ENCODE measurements at places on chromosomes 6 and 20.

DNA sequence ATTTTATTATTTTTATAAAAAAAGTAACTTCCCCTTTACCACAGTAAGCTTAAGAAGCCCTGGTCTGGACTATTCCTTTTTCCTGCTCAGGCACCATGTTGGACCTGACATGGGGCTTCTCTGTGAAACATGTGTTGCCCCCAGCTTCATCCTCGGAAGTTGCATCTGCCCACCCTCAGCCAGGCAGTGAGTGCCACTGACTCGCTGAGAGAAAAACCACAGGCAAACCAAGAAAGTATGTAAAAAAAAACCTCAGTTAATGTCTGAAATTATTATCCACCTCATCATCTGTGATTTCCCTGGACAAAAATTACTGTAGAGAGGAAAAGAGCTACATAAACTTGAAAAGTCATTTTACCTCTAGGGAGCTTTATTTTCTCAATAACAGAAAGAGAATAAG lies 109.9 kb upstream of the MCHR2 start:
- DNase-seq, result no peak

GRCh38 chr6:56849896-56850295 lies 105.0 kb upstream of the BEND6 start:
- no peak for DNase-seq

DNA sequence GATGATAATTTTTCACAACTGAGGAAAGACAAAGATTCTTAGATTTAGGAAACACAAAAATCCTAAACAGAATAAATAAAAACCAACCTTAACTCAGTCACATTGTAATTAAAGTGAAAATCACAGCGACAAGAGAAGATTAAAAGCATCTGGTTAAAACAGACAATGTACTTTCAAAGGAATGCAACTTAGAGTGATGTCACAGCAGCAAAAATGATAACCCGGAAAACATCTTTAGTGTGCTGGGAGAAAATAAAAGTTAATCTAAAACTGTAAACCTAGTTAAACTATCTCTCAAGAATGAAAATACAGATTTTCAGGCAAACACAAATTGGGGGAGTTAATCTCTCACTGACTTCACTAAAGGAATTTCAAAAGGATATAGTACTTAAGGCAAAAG lies 76.8 kb upstream of the OGFRL1 start:
- DNase-seq, result no peak

- DNase-seq, result no peak
Observed at GRCh38 chr6:101516578-101516977, 123.1 kb downstream of the GRIK2 start.

- no peak for DNase-seq
Observed at GRCh38 chr6:87196275-87196842, 41.0 kb downstream of the ZNF292 start.

DNA sequence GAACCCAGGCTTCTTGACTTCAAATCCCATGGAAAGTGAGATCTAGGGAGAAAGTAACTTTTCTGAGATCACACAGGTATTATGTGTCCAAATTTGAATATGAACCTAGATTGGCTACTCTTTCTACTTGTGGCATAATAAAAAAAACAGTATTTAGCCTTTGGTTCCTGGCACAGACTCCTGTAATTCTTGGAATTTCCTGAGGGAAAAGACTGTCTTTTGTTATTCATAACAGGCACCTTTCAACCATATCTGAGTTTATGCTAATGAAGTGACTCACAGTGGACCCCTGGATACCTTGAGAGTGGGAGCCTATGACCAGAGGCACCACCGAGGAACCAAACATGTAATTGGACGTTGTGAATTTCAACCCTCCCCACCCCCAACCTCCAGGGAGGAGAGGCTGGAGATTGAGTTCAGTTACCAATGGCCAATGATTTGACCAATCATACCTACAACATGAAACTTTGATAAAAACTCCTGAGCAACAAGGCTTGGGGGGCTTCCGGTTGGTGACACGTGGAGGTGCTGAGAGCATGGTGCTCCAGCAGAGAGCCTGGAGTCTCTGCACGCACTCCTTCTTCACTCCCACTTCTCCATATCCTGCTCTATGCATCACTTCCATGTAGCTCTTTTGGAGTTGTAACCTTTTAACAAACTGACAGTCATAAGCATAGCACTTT lies 48.8 kb downstream of the LAMA4 start:
- DNase-seq, result no peak

DNA sequence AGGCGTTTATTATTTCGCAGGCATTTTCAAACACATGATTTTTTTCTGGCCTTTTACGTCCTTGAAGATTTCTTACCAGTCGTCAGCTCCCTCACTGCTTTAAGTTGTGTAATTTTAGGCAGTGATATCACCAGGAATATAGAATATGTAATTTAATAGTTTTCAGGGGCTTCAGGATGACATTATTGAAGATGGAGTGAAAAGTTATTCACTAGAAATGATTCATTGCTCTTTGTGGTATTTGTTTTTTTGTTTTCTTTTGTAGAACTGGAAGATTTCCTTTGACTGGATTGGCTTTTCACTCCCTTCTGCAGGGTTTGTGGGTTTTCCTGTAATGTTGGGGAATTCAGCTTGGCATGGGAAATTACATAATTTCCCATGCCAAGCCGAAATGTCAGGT lies 2.0 kb downstream of the LRRC1 start:
- DNase-seq, result no peak

DNA sequence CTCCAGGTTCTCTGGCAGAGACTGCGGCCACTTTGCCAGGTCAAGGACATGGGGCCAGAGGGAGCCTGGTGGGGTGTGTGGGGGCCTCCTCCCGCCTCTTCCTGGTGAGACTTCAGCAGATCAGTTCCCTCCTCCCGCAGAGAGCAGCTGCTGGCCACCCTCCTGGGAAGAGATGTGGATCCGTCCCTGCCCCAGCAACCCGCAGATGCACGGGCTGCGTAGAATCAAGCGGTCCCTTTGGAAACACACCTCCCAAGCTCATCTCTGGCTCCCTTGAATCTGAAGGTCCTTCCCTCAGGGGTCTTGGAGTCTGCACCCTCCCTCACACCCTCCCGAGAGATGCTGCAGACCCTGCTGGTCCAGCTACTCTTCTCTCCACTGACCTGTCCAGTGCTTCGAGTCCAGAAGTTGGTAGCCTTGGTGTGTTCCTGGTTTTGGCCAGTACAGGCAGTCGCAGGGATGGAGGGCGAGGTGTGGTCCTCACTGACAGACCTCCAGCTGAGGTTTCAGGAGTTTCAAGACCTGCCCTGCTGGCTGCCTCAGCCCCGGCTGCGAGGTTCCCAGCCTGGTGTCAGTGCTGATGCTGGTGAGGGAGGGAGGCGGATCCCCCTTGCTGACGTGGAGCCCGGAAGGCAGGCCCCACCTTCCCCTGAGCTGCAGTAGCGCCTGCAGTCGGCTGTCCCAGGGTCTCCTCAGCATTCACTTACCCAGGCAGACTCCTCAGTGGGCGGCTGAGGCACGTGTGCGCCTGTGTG lies at the start of gene NPBWR2:
TSS of gene NPBWR2 (minus strand) at position 585 of the 755 bp plus-strand sequence. CDS start 734 bp downstream, outside the sequence.
- DNase-seq, result no peak

DNA sequence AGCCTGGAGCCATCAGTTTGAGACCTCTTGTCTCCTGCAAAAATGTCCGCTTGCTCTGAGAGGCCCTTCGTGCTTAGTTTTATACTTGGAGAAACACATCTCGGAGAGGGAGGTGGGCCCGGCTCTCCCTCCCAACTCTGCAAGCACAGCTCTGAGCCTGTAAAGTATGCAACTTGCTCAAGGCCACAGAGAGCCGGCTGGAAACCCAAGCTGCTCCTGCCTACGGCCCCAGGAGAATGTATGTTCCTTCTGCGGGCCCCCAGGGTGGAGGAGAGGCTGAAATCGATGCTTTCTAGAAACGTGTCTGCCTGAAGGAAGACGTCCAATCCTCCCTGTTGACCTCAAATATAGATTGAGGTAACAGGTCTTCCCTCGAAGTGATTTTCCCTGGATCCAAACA lies 205.4 kb downstream of the PREX1 start:
- DNase-seq, result no peak

- DNase-seq, result peak; percentile 25
Observed at GRCh38 chr6:19024737-19025136, 637.6 kb downstream of the RNF144B start.

GRCh38 chr6:35642471-35643161 lies 46.1 kb downstream of the FKBP5 start:
- DNase-seq, result no peak

DNA sequence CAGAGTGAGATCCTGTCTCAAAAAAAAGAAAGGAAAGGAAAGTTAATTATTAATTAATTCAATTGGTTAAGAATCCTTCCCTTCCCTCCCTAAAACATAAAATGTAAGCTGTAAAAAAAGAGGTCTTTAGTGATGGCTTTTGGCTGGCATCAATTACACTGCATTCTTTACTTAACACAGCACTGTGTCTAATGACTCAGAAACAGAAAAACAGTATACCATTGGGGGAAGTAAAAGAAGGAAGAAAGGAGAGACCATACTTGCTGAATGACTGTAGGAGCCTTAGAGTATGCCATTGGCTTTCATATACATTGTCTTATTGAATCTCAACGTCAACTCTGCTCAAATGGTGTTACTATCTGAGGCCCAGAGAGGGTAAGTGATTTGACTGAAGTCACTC lies 18.3 kb upstream of the CITED2 start:
- DNase-seq, result no peak

DNA sequence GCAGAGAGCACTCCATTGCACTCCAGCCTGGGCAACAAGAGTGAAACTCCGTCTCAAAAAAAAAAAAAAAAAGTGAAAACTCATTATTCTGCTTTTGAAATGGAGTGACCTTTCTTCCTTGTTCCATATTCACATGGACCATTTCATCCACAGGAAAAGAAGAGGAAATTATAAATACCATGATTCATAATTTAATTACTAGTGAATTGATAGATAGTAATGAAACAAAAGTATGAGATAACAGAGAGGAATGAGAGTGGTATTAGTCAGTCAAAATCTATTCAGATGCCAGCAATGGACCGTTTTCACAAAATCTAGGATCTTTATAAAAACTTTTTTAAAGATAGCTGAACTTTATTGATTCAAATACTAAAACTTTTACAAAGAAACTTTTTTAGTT lies 443.1 kb upstream of the FLRT3 start:
- no peak for DNase-seq

DNA sequence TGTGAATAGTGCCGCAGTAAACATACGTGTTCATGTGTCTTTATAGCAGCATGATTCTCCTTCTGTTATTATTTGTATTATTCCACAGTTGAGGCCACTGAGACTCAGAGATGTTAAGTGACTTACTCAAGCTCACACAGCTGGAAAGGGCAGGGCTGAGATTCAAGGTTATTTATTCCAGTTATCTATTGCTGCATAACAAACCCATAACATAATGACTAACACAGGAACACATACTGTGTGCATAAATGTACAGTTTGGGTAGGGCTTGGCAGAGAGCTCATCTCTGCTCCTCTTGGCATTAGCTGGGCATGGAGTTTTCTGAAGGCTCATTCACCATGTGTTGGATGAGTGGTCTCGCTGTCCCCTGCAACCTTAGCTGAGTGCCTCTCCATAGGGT lies 68.8 kb downstream of the STK35 start:
- no peak for DNase-seq

DNA sequence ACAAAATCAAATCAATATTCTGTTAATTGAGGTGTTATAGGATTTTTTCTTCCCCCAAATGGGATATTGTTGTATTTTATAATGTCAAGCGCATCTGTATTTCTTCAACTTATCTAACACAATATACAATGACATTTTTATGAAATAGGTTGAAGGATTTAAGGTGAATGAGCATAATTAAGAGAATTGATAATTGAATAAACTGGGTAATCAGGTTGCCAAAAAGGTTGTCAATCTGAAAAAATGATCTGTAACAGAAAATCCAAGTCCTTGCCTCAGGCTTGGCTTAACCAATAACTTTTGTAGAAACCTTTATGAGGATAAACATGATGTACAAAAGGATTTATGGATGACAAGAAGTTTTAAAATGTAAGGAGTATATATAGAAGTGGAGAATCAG lies 1101.7 kb upstream of the EYS start:
- no peak for DNase-seq

GRCh38 chr6:40726853-40727252 lies 139.7 kb upstream of the LRFN2 start:
- no peak for DNase-seq

- DNase-seq, result no peak
Observed at GRCh38 chr6:56223995-56224394, 23.4 kb downstream of the COL21A1 start.

DNA sequence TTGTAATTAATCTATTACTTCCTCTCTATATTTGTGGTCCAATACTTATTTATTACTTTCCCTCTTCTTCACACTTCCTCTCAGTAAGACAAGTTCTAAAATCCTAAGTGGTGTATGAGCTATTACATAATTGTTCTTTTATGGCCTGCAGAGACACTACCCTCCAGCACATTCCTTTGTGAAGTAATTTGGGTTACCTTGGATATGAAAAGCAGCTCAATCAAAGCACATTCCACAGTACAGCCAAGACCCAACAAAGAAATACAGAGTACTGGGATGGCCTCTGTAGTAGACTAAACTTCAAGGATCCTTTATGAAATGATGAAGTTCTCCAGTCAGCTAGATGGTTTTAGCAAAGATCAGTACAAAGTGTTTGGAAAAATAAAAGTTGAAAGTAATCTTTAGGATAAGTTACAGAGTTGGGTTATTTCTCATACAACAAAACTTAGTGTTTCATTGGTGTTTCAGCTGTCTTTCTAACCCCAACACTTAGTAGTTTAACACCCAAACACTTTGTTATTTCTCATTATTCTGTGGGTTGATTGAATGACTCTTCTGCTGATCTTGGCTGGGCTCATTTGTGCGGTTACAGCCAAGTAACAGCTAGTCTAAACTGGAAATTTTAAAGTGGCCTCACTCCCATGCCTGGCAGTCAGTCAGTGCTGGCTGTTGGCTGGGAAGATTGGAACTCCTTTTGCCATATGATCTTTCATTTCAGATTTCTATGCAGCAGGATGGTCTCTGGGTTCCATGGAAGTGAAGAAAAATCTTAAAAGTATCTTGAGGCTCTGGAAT lies 161.5 kb upstream of the POU3F2 start:
- DNase-seq, result no peak

- no peak for DNase-seq
Observed at GRCh38 chr6:122709922-122710512, 69.5 kb upstream of the FABP7 start.

- no peak for DNase-seq
Observed at GRCh38 chr20:6305536-6305935, 182.7 kb upstream of the FERMT1 start.

DNA sequence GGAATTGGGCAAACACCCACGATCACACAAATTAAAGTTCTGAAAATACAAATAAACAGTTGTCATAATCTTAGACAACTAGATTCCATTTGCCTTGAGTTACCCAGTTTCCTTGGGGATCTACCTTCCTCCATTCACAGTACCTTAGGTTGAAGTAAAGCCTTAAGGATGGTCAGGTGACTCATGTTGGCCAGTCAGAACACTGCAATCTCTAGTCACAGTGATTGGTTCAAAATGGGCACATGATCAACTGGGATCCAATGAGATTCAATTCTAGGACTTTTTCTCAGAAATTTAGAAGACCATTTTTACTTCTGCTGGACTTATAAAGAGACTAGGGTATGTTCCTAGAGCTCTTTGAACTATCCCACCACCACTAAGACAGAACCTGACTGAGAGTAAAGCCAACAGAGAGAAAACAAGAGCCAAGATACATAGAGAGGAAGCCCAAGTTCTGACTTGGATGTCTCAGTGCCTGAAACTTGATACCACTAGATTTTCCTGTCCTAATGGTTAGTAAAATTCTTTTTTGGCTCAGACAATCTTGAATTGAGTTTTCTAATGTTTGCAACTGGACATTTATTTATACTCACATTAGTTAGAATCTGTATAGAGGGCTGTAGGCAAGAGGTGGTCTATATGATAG lies 8.6 kb upstream of the CLIC5 start:
- DNase-seq, result no peak

Measured in tibial nerve (tissue), 4 donors.